Bronchial epithelial cell (primary cell): ENCODE measurements at places on chromosomes 7 and 10. TPM values are rescaled to one million over a fixed set of nuclear protein-coding genes. Genes with fewer than 3 reads are reported as not detected.

Gene BICC1
- 0.13 and 1.1 TPM in 2 replicates for total RNA-seq

Gene RNF133
- 0.13 and 0.26 TPM in 2 replicates for total RNA-seq

Gene GAD2
- total RNA-seq, result not detected in 2 replicates

Gene SEMA3D
- total RNA-seq, result 0.79 and 1.2 TPM in 2 replicates

Gene CALN1
- not detected in 2 replicates for total RNA-seq

DNA sequence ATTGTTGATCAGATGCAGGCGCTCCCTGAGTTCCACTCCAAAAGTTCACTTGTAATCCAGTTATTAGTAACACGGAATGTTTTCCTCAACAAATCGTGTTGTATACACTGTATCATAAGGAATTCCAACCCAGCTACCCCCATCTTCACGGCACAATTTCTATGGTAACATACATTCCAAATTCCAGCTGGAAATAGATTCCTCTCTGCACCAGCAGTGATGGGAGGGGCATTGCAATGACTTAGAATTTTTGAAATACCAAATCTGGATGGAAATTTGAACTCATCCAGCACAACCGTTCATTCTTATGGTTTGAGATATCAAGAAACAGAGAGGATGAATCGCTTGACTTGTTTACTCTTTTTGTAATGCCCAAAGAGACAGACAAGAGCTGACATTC lies 38.9 kb upstream of the RHEB start:
- DNase-seq, result no peak

DNA sequence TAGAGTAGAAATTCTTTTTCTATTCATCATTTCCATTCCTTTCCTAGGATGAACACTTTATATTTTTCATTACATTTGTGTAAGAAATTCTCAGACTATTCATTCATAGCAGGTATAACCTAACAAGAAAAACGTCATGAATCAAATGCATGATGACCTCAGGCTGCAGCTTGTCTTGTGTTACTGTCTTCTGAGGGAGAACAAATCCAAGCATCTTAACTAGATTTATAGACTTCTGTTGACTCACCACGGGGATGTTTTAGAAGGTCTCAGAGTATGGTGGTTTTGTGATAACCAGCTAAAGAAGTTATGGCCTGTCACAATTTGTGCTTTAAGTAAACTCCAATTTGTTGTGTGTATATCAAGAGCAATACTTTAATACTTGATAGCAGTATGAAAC lies 102.7 kb downstream of the ANKRD7 start:
- peak; percentile 3 for DNase-seq

DNA sequence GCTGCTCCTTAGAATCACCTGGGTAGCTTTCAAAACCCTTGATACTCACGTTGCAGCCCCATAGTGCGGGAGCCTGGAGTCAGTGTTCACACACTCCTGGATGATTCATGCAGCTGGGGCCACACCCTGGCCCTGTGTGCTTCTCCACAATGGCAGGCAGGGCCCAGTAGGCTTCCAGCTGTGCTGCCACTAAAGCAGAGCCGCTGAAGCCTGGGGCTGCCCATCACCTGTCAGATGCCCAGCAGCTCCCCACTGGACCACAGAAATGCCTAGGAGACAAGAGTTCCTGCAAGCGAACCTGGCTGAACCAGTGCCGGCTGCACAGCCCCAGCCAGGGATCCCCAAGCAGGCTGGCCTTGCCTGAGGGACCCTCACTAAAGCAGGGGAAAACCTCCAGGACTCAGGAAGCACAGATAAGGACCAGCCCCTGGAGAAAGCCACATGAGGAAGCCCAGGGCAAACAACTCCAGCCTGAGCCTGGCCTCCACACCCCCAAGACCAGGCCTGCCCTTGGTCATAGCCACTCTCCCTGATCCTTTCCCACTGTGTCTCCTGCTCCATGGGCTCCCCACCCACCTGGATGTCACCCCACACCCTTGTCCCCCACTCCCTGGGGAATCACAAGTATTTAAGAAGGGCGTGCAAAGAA lies 111.9 kb downstream of the GRID1 start:
- DNase-seq, result peak; percentile 48

- peak; percentile 20 for DNase-seq
Observed at GRCh38 chr7:47170516-47170915, 411.4 kb downstream of the TNS3 start.

DNA sequence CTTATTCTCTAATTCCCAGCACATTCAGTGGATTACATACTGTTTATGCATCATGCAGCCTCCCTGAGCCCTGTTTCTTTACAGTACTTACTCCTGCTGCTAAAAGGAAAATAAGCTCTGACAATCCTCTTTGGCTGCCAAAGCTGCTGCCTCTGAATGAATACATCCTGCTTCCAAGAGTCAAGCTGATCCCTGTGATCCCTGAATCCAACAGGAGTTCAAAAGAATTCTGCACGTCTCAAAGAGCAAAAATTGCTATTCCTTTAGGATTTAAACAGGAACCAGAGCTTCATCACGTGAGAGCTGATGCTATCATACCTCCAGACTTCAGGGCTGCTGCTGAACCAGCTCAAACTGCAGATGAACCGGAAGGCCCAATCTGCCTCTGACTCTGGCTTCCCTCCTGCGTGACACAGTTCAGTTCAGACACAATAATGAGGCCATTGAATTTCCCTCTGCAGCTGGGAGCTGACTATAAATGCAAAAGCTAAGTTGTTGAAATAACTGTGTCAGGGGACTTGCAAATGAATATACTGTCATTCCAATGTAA lies 851.0 kb upstream of the PHF14 start:
- DNase-seq, result no peak

GRCh38 chr7:81079746-81080145 lies 160.9 kb upstream of the SEMA3C start:
- DNase-seq, result peak; percentile 52

GRCh38 chr10:96618653-96619052 lies 31.8 kb upstream of the TM9SF3 start:
- no peak for DNase-seq

DNA sequence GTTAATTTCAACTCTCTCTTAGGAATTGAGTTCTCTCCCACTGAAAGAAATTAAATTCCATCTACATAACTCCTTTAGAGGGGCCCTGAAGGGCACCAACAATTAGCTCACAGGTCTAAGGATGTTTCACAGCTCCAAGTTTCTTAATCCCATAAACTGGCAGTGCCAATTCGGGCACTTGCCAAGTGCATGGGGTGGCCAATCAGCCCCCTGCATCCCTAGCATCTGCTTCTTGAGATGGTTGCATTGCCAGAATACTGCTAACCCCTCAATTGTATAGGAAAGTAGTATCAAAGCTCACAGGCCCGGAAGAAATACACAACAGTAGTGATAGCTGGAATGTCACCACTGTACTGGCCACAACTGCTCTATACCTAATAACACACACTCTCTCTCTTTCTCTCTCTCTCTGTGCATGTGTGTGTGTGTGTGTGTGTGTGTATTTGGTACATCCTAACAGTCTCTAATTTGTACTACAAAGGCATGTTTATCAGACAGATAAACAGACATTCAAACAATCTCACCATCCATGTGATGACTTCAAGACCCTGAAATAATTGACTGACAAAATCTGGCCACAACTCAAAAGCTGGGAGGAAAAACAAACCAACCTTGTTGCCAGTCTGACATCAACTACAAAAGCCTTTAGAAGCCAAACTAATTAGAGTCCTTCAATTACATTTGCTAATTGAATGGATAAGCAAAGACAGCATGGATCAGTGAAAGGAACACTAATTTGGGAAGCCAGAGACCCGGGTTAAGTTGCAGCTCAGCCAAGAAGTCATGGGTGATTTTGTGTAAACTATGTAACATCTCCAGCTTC lies 27.8 kb downstream of the HIBADH start:
- DNase-seq, result no peak

GRCh38 chr10:19906108-19906791 lies 90.0 kb downstream of the PLXDC2 start:
- no peak for DNase-seq

GRCh38 chr7:78063758-78064157 lies 265.2 kb downstream of the PHTF2 start:
- DNase-seq, result no peak

GRCh38 chr7:37149773-37150124 lies 298.9 kb downstream of the ELMO1 start:
- DNase-seq, result no peak

DNA sequence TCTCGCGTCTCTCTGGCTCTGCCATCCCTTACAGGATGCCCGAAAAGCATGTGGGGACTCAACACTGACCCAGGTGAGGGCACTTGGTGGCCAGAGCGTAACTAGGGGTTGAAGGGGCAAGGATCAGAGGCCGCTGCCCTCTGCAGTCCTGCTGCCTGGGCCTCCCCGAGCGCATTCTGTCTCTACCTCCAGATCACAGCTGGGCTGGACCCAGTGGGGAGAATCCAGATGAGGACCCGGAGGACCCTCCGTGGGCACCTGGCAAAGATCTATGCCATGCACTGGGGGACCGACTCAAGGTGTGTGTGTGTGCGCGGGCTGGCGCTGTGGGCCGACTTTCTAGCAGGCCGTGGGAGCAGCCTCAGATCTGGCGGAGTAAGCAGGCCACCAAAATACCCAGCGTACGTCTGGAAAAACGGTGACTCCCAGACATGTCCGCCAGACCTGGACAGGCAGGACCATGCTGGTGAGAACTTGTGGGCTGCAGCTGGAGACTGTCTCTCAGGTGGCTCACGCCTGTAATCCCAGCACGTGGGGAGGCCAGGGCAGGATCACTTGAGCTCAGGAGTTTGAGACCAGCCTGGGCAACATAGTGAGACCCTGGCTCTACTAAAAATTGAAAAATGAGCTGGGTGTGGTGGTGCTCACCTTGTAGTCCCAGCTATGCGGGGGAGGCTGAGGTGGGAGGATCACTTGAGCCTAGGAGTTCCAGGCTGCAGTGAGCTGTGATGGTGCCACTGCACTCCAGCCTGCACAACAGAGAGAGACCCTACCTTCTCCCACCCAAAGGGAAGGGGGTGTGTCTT lies 3.2 kb downstream of the GNB2 start:
- no peak for DNase-seq

- DNase-seq, result no peak
Observed at GRCh38 chr7:145644426-145645134, 472.0 kb upstream of the CNTNAP2 start.

DNA sequence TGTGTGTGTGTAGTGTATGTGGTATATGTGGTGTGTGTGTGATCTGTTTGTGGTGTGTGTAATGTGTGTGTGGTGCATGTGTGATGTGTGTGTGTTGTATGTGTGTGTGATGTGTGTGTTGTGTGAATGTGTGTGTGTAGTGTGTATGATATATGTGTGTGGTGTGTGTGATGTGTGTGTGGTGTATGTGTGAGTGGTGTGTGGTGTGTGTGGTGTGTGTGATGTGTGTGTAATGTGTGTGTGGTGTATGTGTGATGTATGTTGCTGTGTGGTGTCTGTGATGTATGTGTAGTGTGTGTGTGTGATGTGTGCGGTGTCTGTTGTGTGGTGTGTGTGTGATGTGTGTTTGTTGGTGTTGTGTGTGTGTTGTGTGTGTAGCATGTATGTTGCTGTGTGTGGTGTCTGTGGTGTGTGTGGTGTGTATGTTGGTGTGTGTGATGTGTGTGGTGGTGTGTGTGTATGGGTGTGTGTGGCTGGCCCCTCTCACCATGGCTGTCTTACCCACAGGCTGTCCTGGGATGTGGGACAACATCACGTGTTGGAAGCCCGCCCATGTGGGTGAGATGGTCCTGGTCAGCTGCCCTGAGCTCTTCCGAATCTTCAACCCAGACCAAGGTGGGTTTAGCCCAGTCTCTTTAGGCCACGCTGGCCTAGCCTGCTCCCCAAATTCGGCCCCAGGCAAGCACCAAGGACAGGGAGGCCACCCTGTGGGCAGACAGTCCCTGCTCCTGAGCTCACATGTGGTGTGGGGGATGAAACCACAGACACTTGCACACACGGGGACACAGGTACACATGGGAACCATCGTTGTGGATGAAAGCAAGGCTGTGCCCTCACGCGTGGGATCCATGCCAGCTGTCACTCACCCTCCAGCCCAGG lies 25.6 kb downstream of the ADCYAP1R1 start:
- DNase-seq, result no peak

- no peak for DNase-seq
Observed at GRCh38 chr10:90989378-90989777, 68.5 kb upstream of the ANKRD1 start.

DNA sequence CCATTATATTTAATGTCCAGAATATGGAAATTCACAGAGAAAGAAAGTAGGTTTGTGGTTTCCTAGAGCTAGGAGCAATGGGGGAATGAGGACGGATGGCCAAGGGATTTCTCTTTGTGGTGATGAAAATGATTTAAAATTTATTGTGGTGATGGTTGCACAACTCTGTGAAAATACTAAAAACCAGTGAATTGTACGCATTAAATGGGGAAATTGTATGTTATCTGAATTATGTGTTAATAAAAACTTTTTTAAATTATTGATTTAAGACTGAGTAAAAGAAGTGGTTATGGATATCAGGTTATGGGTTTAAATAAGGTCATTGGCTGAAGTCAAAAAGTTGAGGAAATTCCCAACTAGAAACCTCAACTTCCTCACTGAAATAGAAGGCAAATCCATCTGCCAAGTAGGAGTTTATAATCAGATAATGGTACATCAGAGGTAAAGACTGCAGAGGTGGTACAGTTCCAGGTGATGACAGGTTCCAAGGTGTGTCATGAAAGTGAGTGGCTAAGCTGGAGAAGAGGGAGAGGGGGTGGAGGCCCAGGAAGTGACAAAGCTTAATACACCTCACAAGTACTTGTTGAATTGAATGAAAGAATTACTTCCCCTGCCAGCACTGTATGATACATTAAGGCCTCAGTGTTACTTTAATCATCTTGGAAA lies 68.9 kb upstream of the CCDC71L start:
- DNase-seq, result peak; percentile 96

DNA sequence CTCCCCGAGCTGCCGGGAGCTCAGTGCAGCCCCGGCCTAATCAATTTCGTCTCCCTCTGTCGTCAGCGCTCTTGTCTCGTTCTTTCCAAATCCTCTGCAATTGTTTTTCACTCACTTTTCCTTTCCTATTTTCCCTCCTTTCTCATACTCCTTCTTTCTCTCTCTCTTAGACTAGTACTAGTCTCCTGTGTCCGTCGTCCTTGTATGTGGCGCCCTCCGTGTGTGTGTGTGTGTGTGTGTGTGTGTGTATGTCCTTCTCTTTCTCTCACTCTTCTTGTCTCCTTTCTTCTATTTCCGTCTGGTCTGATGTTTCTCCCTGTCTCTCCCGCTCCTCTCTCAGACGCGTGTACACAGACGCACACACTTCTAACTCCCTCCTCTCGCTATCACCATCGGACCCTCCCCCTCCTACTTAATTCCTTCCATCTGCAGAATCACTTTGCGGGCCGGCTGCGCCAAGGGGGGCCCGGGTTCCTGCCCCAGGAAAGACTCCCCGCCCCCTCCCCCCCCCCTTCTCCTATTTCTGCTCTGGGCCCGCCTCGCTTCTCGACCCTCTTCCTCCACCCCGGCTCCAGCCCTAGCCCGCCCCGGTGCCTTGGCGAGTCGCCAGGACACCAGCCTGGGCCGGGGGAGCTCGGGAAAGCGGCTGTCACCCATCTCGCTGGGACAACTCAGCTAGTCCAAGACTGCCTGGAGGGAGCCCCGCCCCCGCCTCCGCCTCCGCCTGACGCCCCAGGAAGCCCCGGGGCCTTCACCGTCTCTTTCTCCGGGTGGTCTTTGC lies 743 bp upstream of the ZCCHC24 start:
- no peak for DNase-seq

GRCh38 chr7:151409667-151410404 lies at the start of gene WDR86:
TSS of gene WDR86 (minus strand) at chr7:151410038. CDS start at chr7:151409589, 449 bp downstream.
- no peak for DNase-seq
